Stimulated activated CD8-positive, alpha-beta memory T cell treated with anti-CD3 and anti-CD28 coated beads, Interleukin-4, amount 100 ng/mL, for 1 hour (primary cell): ENCODE measurements at places on chromosomes 16 and 17.

DNA sequence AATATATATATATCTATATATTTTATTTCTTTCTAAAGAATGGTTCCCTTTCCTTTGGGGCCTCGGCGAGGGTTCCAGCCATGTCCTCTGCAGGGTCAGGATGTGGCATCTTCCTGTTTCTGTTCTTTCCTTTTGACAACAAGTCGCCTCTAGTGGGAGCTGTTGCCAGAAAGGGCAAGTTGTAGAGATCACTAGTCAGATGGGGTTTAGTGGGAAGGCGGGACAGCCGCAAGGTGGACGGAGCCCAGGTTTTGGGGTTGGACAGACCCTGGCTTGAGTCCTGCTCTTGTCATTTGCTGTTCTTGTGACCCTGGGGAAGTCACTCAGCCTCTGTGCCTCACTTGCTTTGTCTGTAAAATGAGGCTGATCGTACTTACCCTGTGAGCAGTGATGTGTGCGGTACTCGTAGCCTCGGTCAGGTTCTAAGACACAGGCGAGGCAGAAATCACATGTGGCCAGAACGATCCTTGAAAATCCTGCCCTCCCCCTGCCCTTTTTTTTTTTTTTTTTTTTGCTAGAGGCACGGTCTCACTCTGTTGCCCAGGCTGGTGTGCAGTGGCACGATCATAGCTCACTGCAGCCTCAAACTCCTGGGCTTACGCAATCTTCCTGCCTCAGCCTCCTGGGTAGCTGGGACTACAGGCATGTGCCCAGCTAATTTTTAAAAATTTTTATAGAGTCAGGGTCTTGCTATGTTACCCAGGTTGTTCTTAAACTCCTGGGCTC lies 80.1 kb downstream of the ABCC6 start:
- DNase-seq = no peak

DNA sequence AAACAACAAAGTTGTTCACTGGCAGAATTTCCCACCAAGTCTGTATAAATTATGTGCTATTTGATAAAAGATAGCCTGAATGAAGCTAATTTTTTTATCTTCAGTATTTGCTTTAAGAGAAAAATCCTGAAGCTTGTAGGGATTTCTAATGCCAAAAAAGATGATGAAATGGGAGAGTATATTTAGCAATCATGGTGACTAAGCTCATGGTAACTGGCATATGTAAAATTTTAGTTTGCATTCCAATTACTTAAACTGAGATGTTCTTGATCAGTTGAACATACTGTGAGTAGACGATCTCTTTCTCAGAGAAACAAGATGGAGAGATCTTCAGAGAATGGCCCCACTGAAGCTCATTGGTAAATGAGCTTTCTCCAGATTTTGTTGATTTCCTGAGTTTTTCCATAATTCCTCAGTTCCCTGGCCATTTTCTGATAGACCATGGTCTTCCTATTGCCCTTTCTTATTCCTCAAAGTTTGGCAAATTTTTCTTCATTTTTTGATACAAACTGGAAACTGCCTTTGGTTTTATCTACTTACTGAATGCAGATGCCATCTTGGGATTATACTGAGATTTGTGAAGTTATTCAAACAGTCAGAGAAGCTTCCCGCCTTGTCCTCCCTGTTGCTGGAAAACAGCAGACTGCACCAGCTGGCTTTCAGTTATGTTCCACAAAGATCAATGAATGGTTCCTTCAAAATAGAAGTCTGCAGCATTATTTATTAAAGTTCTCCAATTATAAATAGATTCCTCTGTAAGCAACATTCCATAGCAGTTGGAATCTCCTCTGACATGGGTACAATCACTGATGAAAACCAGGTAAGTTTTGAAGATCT lies 68.3 kb upstream of the ALOX12 start:
- no peak for DNase-seq

DNA sequence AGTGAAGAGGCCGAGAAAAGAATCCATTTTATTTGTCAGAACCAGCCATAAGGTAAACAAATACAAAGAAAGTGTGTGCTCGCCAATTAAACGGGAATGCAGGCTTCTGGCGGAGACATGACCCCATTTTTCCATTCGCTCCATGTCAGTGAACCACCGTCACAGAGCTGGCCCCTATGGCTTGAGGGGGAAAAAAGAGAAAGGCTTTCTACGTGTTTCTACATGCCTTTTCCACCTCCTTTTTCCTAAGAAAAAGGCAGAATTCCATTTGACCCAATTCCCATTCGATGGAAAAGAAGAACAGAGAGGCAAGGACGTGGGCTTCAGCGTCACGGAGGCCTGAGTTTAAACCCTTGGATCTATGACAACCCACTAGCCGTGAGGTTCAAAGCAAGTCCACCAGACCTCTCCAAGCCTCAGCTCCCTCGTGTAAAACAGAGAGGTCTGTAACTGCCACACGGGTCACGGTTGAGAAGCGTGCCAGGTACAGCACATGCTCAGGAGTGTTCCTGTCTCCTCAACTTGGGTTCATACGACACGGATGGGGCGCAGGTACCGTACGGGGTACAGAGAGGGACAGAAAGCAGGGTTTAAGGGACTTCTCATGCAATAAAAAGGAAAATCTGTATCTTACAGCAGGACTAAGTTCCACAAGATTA lies 91.9 kb downstream of the NXN start:
- DNase-seq = no peak

- peak; percentile 97 for DNase-seq
These were observed at the start of gene FXR2 for GRCh38 chr17:7614425-7615264. FXR2 (minus strand) TSS chr17:7614897; CDS start chr17:7614532, 365 bp downstream.

DNA sequence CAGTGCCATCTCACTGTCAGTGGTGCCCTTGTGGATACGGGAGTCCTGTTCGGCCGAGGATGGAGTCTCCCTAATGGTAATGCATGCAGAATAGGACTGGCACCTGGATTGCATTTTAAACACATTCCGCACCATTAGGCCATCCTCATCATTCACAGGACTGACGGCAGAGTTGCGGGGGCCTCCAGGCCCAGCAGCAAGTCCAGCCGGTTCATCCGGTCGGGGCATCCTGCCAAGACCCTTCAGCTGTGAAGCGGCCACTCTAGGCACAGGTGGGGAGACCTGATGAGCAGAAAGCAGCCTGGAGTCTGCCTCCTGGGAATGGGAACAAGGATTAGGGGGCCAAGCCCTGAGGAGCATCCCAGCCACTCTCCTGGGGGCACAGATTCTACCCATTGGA lies 90.3 kb upstream of the XYLT1 start:
- DNase-seq = no peak

DNA sequence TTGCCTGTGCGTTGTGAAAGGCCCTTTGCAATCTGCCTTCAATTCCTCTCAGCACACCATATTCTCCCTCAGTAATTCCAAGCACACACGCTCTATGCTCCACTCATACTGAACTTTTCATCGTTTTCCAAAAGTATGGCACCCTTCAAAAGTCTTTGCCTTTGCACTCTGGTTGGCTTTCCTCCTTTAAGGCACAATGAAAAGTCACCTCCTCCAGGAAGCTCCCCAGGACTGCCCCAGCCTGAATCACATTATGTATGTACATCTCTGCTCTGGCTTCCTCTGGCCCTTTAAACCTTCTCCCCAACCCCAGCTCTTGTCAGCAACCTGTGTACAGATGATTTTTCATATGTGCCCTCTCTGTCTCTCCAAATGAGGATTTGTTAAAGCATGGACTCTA lies 250.7 kb downstream of the MAF start:
- DNase-seq = no peak

DNA sequence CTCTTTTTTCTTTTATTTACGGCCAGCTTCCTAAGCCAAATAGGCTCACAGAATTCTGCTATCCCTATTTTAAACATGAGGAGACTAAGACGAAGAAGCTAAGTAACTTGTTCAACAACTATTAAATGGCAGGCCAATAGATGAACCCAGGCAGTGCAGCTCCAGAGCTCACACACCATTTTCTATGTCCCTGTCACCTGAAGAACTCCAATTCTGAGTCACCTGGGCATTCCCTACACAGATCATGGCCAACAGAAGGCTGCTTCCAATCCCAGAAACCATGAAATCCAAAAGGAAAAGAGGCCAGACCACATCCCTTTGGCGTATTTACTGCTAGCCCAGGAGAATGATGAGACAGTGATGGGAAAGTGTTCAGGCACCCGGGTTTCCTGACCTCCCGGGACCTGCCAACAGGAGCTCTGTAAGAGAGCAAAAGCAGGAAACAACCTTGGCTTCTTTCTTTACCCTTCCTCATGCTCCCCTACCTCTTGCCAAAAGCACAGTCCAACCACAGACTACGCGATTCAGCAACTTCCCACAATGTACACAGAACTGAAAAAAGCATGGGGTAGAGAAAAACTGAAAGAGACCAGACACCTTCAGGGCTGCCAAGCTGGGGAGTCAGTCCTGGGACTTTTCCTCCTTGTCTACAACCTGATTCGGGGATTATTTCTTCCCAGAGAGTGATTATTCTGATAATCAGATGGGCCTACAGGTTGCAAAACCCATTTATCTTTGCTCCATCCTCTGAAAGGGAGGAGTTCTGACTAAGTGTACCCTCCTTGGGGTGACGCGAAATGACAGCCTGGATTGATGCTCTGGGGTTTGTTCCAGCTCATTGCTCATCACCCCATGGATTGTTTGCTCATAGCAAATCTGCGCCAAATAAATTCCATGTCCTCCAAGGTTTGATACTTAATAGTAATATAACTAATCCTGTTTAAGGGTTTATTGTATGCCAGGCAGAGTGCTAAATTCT lies 47.8 kb upstream of the HAS3 start:
- no peak for DNase-seq

DNA sequence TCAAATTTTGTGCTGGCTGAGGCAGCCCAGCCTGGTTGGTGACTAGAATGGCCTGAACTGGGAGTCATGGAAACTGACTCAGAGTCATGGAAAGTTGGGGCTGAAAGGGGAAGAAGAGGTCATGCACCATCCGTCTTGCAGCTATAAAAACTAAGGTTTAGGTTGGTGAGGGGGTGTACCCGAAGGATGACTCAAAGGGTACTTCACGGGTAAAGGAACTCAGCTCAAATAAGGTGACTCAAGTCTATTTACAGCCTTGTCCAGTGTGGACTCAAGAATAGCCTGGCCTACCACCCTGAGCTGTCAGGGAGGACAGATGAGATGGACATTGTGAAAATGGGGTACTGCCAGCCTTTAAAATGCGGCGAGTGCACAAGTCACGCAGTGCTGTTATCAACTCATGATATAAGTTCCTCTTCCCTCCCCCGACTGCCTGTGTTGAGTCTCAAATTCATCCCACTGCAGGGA lies 18.6 kb downstream of the CD300LB start:
- DNase-seq = no peak

DNA sequence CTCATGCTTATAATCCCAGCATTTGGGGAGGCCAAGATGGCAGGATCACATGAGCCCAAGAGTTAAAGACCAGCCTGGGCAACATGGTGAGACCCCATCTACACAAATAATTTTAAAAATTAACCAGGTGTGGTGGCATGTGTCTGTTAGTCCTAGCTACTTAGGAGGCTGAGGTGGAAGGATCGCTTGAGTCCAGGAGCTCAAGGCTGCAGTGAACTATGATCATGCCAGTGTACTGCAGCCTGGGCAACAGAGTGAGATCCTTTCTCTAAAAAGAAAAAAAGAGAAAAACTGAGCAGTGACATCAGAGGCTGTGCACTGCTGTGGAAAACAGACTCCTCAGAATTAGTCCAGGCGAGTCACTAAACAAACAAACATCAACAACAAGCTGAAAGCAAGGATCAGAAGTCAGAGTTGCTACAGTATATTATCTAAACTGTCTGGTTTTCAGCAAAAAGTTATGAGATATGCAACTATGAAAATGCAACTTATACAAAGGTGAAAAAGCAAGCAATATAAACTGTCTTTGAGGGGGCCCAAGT lies 39.3 kb downstream of the CBFB start:
- DNase-seq = no peak

GRCh38 chr17:50035421-50035879 lies 20.5 kb upstream of the ITGA3 start:
- DNase-seq = no peak

DNA sequence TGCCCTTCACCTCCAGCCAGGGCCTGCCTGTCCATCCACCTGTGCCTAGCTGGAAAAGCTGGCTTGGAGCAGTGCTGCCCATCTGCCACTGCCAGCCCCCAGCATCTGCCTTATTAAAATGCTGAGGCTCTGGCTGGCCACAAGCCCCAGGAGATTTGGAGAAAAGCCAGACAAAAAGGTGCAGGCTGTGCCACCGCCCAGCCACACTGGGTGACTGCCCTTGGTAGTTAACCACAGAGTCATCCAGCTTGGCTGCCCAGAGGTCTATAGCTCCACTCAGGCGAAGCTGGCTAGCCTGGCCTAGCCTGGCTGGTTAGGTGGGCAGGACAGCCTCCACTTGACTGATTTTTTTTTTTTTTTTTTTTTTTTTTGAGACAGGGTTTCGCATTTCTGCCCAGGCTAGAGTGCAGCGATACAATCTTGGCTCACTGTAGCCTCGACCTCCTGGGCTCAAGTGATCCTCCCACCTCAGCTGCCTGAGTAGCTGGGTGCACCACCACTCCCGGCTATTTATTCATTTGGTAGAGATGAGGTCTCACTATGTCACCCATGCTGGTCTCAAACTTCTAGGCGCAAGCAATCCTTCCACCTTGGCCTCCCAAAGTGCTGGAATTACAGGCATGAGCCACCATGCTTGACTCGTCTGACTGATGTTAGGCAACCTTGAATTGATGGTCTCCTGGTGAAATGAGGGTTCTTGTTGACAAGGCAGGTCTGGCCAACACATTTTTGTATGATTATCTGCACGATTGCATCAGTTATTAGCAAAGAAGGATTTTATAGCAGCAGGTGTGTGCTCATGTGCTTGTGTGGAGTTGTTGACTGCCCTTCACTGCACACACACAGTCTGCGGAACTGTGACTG lies 103.8 kb downstream of the RAB11FIP4 start:
- DNase-seq = no peak

- no peak for DNase-seq
These were observed 85.9 kb upstream of the TOB1 start for GRCh38 chr17:50952013-50952412.

DNA sequence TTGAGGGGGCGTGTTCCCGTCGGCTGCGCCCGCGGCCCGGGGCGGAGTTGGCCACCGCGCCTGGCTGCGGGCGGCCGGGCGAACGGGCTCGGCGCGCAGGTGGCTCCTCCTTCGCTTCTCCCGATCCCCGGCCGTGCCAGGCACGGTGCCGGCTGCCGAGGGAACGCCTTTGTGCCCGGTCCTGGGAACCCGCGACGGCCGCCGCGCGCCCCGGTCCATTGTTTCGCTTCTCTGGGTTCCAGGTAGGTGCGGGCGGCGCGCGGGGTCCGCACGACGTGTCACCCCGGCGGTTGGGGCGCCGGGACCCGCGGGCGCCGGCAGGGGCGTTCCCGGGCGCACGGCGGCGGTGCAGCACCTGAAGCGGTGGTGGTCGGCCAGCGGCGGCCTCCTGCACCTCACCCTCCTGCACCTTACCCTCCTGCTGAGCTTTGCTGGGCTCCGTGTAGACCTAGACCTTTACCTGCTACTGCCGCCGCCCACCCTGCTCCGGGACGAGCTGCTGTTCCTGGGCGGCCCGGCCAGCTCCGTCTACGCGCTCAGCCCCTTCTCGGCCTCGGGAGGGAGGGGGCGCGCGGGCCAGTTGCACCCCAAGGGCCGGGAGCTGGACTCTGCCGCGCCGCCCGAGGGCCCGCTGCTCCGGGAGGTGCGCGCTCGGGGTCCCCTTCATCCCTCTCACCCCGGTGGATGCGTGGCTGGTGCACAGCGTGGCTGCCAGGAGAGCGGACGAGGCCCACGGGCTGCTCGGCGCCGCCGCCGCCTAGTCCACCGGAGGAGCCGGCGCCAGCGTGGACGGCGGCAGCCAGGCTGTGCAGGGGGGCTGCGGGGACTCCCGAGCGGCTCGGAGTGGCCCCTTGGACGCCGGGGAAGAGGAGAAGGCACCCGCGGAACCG lies 99.9 kb downstream of the EFCAB13 start:
- DNase-seq = no peak

GRCh38 chr16:89884041-89884421 lies 10.6 kb downstream of the TCF25 start:
- DNase-seq = no peak

- no peak for DNase-seq
These were observed 1.1 kb upstream of the NDUFAB1 start for GRCh38 chr16:23597003-23597756.
